Activated CD4-positive, alpha-beta memory T cell treated with anti-CD3 and anti-CD28 coated beads, Interleukin-2, amount 10 ng/mL, durations not matched to agents 7 days and 5 days (primary cell): ENCODE measurements at places on chromosomes 12 and 14. TPM values are rescaled to one million over a fixed set of nuclear protein-coding genes. Genes with fewer than 3 reads are reported as not detected.
A peak's percentile ranks its signal among the peaks of the same experiment; 100 is the strongest.

- peaks cover 66% of the 10 kb centered on the region for H3K4me1 ChIP-seq
- peak; percentile 70 for DNase-seq
- peak overlapping the region; percentile 51 for H3K4me3 ChIP-seq
- H3K36me3 ChIP-seq = peaks cover 61% of the 10 kb centered on the region
- H3K27ac ChIP-seq = peak overlapping the region; percentile 88
These were observed 6.0 kb downstream of the GAPDH start for GRCh38 chr12:6540181-6540877.

DNA sequence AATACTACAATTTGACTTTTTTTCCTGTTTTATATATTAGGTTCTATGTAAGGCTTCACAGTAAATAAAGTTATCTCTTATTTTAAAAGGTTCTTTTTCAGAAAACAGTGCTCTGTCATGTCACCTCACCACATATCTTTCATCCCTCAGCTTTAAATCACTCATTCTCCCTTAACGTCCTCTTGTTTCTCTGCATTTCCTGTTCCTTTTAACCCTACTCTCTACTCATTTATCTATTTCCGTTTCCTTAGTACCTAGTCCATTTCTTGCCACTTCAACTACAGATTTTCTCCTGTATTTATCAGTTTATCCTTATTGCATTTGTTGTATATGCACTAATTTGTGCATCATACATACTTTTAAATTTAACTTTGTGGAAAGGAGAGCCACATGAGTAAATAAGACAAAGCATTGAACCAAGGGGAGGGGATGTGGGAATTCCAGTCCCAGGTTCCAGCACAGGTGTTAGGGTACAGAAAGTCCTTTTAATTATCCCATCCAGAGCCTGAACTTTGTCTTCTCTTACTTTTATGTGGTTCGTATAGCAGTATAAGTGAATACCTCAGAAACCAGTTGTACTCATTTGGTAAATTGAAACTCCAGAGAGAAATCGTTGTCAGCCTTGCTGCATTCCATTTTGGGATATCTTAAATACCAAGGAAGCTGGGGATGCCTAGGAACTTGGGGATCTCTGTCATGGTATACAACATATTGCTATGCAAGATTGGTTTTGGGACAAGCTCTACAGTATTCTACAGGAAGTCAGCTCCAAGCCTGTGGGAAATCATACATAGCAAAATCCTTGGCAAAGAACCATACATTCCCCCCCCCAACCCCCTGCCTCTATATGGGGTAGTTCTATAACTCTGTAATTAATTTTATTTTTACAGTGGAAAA is 120.5 kb downstream of the DIP2B start:
- DNase-seq = no peak
- no peaks in the 10 kb centered on the region for H3K27me3 ChIP-seq
- peaks cover 40% of the 10 kb centered on the region for H3K4me1 ChIP-seq
- H3K4me3 ChIP-seq = no peak overlapping the region
- peaks cover 27% of the 10 kb centered on the region for H3K36me3 ChIP-seq

DNA sequence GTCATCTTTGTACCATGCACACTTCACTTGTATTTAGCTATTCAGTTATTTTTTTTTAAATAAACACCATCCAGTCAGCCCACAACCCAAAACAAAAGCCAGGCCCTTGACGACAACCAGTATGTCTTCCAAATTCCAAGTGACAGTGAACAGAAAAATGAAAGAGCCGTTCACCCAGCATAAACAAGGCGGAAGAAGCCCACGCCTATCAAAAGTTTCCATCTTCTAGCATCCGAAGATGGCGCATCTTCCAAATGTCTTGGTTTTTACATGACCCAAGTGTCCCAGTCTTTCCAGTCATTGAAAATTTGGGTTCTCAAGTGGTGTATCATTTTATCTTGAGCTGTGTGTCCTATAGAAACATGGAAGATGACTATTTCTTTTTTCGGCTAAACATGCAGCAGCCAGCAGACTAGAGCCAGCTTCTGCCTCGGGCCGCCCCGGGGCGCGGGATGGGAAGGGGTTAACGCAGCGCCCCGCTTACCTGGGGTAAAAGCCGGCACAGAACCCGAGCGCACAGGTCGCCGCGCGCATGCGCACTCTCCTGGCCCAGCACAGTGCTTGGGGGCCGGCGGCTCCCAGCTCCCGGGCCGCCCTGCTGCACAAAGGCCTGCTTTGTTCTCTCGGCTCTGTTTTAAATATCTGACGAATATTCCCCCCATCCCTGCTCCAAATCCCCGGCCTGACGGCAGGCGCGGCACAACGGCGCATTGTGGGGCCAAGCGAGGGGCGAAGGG is 164.8 kb downstream of the ZFP36L1 start:
- H3K4me3 ChIP-seq = peak overlapping the region; percentile 52
- no peaks in the 10 kb centered on the region for H3K36me3 ChIP-seq
- no peak overlapping the region for H3K27ac ChIP-seq

DNA sequence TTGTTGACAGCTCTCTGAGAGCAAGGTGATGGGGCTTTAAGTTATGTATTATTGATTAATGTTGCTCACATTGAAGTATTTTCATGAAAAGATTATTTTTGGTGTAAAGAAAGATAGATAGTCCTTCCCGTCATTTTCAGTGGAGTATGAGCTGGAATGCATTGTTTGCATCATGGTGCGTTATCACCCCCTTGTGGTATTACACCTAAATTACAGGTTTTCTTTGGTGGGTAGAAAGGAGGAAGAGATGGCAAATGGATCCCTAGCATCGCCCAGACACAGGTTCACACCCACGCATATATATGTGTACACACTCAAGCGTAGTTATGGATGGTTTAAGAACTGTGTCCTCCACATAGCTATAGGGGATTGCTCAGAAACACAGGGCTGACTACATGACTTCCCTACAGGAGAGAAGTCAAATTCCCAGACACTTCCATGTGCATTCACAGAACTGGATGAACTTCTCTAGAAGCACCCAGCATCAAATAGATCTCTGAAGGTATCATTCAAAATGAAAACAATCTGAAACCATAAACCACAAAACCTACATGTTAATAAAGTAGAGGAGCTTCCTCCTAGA is 14.4 kb upstream of the SERPINA10 start:
- H3K27ac ChIP-seq = no peak overlapping the region
- H3K36me3 ChIP-seq = no peaks in the 10 kb centered on the region
- no peaks in the 10 kb centered on the region for H3K4me1 ChIP-seq
- DNase-seq = no peak
- no peak overlapping the region for H3K4me3 ChIP-seq
- no peaks in the 10 kb centered on the region for H3K27me3 ChIP-seq

DNA sequence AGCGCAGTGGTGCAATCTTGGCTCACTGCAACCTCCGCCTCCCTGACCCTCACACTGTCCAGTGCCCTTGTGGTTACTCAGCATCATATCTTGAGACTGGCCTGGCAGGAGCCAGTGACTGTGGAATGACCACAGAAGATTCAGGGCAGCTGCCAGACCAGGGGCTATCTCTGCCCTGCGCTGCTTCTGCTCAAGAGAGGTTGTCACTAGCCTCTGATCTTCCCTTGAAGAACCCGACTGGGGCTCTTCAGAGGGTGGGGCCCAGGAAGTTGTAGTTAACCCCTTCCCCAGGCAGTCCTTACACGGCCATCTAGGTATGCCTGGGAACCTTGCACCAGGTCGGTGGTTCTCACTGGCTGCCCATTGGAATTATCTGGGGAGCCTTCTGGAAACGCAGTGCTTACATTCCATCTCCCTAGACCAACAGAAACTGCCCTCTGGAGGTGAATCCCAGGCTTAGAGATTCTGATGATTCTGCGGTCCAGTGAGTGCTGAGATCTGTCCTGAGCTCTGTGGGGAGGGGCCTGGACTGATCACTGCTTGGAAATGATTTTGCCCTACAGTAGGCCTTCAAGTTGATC is 41.4 kb downstream of the PLEKHG3 start:
- H3K36me3 ChIP-seq = peaks cover 64% of the 10 kb centered on the region
- peak overlapping the region; percentile 53 for H3K27ac ChIP-seq
- H3K27me3 ChIP-seq = no peaks in the 10 kb centered on the region
- peaks cover 39% of the 10 kb centered on the region for H3K4me1 ChIP-seq

DNA sequence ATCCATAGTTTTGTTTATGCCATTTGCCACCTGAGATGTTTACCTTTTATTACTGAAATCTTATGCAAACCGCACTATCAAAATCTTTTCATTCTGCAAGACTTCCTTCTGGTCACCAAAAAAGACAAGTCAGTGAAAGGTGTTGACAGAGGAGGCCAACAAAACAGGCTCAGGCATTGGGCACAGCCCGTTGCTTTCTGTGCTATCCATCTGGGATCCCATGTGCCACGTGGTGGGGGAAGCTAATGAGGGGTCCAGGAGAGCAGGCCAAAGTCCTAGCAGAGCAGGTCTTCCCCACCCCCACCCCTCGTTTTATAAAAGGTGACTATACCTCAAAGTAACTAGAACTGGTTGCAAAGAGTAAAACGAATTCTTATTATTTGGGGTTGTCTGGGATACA is 1.2 kb downstream of the ALDH1L2 start:
- no peak overlapping the region for H3K27ac ChIP-seq
- H3K27me3 ChIP-seq = peaks cover 43% of the 10 kb centered on the region
- DNase-seq = no peak
- no peaks in the 10 kb centered on the region for H3K36me3 ChIP-seq

NRL gene
- total RNA-seq = 2.1 TPM
